ENCODE measurements at places on chromosomes 16 and 17.

DNA sequence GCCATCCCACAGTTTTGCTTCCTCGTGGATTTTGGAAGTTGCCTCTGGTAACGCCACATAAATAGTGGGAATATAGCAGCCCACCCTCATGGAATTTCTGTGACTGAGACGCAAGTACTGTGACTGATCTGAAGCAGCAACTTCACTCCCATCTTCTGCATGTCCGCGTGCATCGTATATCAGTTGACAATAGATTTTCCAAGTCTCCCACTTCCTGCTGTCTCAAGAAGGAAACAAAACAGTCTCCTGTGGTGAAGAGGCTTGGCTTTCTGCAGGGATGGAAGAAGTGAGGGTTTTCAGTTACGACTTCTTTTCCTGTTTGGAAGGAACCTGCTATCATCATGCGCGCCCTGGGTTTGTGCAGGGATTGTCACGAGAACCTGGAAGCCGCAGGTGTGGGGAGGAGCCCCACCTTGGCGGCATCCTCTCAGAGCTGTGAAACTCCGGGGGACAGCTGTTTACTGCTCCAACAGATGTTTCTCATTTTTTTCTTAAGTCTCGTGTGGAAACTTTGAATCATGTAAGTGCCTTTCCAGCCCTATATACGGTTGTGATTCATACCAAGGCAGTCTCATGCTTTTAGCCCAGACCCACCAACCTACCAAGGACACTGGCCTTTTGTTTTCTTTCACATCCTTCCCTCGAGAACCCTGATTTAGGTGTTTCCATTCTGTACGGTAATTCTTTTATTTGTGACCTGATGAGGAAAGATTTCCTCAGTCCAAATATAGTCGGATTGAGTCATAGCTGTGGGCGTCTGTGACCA is 57.5 kb downstream of the WIPI1 start:
- DNase-seq = peak; percentile 36
- H3K4me3 ChIP-seq = peak overlapping the region; percentile 43
- peaks cover 9% of the 10 kb centered on the region for H3K36me3 ChIP-seq
- peak overlapping the region; percentile 76 for H3K27ac ChIP-seq

DNA sequence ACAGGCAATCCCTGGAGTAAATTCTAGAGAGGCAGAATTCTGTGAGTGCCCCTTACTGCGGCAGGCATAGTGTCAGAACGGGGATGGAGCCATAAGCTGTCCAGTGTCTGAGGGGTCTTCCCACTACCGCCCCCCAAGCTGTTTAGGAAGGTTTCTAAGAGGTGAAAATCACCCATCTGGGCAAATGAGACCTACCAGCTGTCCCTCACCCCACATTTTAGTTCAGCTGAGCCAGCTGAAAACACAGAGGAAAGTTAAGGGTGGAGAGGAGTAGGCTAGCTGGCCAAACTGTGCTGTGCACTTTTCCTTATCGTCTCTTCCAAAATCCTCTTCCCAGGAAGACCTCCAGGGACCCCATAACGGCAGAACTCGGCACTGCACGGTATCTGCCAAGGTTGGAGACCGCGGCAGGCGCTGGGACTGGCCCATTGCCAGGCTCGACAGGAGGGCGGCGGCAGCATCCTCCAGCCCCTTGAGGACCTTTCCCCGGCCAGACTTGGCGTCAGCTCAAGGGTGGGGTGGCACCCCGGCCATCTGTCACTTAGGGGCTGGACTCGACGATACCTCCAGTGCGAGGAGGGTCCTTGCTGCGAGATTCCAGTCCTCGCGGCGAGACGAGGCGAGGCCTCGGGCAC is 955 bp downstream of the ACLY start:
- H3K27me3 ChIP-seq = no peaks in the 10 kb centered on the region
- no peak for DNase-seq
- H3K4me1 ChIP-seq = peaks cover 27% of the 10 kb centered on the region
- peaks cover 26% of the 10 kb centered on the region for H3K36me3 ChIP-seq
- peak overlapping the region; percentile 98 for H3K27ac ChIP-seq
- peak overlapping the region; percentile 97 for H3K4me3 ChIP-seq

- H3K27ac ChIP-seq = no peak overlapping the region
- no peak overlapping the region for H3K4me3 ChIP-seq
- H3K4me1 ChIP-seq = peaks cover 9% of the 10 kb centered on the region
- H3K27me3 ChIP-seq = no peaks in the 10 kb centered on the region
Observed at GRCh38 chr17:20085283-20085845, 76.2 kb downstream of the SPECC1 start.

- no peaks in the 10 kb centered on the region for H3K27me3 ChIP-seq
- H3K4me3 ChIP-seq = no peak overlapping the region
- peak; percentile 51 for DNase-seq
Observed at GRCh38 chr16:74936902-74937560, 47.9 kb downstream of the WDR59 start.

GRCh38 chr17:52110923-52111581 is 47.5 kb downstream of the CA10 start:
- H3K4me1 ChIP-seq = no peaks in the 10 kb centered on the region
- no peak overlapping the region for H3K4me3 ChIP-seq
- no peaks in the 10 kb centered on the region for H3K36me3 ChIP-seq
- H3K27me3 ChIP-seq = no peaks in the 10 kb centered on the region
- DNase-seq = no peak

- DNase-seq = no peak
- no peak overlapping the region for H3K4me3 ChIP-seq
- no peaks in the 10 kb centered on the region for H3K36me3 ChIP-seq
- H3K4me1 ChIP-seq = no peaks in the 10 kb centered on the region
Observed at GRCh38 chr16:81164481-81164880, 68.3 kb upstream of the GCSH start.
